CD4-positive, alpha-beta T cell treated with Interleukin-6 at 100 ng/mL for 8 hours (primary cell): ENCODE measurements at places on chromosomes 3 and 15.

DNA sequence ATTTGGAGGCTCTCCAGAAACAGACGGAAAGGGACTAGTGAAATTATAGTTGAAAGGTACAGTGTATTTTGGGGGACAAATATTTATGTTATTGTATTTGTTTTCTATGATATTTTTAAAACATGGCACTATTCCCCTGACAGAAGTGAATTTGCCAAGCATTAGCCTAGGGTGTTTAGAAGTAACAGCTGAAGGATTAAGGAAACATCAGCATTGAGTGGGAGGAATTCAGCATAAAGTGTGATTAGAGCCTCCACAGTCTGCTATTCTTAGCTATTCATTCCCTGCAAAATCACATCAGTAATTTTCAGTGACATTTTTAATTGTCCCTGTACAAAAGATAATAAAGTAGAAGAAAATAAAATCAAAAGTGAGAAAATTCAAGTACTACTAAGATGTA, 231.4 kb downstream of the ROBO2 start:
- no peak for DNase-seq

GRCh38 chr15:66226736-66227135, 26.8 kb downstream of the MEGF11 start:
- no peak for DNase-seq

DNA sequence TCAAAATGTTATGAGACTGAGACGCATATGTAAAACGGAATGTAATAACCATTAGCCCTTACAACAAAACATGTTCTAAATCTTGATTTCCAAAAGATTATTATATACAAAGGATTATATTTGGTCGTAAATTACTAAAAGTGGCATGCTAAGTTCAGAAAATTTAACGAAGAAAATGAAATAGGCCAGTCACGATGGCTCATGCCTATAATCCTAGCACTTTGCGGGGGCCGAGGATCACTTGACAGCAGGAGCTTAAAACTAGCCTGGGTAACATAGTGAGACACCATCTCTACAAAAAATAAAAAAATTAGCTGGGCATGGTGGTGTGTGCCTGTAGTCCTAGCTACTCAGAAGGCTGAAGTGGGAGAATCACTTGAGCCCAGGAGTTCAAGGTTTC, 29.0 kb downstream of the ACAD11 start:
- DNase-seq, result no peak

GRCh38 chr3:179105881-179106280, 34.3 kb upstream of the ZMAT3 start:
- DNase-seq, result no peak

- no peak for DNase-seq
Measured at GRCh38 chr3:6022621-6023020, 835.1 kb downstream of the EDEM1 start.

DNA sequence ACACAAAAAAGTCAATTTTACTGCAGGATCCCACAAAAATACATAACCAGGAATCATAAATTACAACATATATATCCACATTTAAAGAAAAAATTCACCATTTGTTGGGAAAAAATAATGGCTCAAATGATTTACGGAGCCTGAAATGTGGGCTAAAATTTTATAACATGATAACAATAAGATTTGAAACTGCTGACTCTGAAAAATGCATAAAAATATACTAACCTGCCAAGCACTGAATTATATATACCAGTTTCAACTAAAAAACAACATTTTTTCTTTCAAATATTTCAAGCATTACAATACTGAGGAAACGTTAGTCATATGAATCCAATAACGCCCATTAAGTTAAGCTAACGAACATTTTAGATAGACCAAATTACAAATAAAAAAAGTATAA, 12.2 kb upstream of the MYO5C start:
- DNase-seq, result no peak

DNA sequence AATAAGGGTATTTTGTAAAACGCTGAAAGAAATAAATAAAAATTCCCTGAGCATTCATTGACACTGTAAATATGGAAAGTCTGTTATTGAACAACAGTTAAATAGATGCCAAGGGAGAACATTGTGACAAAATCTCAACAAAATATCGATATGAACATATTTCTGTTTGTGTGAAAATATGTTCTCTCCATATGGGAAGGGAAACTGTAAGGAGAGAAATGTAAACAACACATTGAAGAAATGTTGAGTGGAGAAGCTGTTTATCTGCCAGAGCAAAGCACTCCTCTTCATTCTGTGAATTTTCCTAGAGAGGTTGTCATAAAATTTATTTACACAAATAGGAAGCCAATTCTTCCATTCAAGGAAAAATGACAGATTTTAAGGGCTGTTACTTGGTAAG, 57.1 kb upstream of the EOMES start:
- no peak for DNase-seq

- no peak for DNase-seq
Measured at GRCh38 chr3:31105438-31106077, 211.1 kb upstream of the GADL1 start.

- DNase-seq, result no peak
Measured at GRCh38 chr3:166362698-166363097, 525.5 kb upstream of the BCHE start.

DNA sequence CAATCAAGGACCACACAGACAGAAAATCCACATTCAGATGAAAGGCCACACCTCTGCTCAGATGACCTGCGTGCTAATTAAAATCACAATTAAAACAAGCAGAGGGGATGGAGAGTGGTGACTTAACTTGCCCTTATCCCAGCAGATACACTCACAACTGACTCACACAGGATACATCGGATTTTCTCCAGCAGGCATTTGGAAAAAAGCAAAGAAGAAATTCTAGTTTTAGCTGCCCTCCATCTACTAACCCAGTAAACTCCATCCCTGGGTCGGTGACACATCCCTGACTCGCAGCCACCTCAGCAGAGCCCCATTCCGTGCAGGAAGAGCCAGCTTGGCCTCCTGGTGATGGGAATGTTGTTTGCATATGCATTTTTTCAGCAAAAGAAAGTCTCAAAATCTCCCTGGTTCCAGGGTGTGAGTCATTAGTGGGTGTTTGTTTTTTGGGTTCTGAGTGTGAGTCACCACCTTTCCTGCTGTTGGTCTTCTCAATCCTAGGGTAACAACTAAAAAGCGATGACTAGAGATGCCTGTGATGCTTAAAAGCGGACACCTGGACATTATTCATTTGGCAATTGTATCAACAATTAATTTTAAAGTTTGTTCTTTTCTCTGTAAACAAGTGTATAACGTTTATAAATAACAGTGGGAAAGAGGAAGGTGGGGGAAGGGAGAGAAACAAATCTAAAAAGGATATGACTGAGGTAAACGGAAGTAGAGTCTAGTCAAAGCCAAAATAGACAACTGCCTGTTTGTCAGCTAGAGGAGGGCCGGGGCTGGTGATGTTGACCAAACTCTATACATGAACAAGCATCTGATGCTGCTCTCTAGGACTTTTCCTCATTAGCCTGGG, 49.8 kb upstream of the SLC4A7 start:
- DNase-seq, result peak; percentile 59
